ENCODE measurements at places on chromosomes 4 and X. TPM values are rescaled to one million over a fixed set of nuclear protein-coding genes. Genes with fewer than 3 reads are reported as not detected.
A peak's percentile ranks its signal among the peaks of the same experiment; 100 is the strongest.

- no peak for DNase-seq
Observed at GRCh38 chrX:141668371-141668770, 30.2 kb downstream of the SPANXD start.

GRCh38 chr4:1602655-1603412 is 81.3 kb downstream of the FAM53A start:
- DNase-seq = no peak

- peak; percentile 28 for DNase-seq
Observed at GRCh38 chrX:97389761-97390192, 506.1 kb downstream of the RPA4 start.

- DNase-seq = no peak
Observed at GRCh38 chrX:28589046-28589445, 1.8 kb downstream of the IL1RAPL1 start.

Gene CASP3
- 63.6 TPM for total RNA-seq

Gene TLL1
- total RNA-seq = 0.20 TPM

Gene ARAP2
- 7.9 TPM for total RNA-seq

Gene TMEM150C
- total RNA-seq = 0.26 TPM

Gene ASB9
- 24.5 TPM for total RNA-seq
